ENCODE measurements at places on chromosomes 11 and 22.

DNA sequence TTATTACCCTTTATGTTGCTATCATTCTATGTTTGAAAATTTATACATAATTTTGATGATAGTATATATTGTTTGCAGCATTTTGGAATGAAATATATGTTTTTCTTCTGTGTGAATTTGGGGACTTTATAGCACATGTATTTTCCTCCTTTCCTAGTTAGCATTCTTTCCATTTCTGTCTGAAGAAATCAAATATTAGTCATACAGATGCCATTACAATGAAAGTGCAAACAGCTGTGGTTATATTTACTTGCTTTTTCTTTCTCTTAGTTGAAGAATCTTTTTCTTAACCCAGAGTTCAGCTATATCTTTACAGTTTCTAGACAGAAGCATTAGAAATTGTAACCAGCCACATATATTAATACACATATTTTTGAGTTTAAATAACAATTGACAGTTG is 753.1 kb upstream of the ARHGAP42 start:
- no peak for DNase-seq

GRCh38 chr11:80109031-80109430 is 668.2 kb upstream of the TENM4 start:
- DNase-seq: no peak

- no peak for DNase-seq
These were observed 197.5 kb downstream of the IGLL1 start for GRCh38 chr22:23382428-23383218.

DNA sequence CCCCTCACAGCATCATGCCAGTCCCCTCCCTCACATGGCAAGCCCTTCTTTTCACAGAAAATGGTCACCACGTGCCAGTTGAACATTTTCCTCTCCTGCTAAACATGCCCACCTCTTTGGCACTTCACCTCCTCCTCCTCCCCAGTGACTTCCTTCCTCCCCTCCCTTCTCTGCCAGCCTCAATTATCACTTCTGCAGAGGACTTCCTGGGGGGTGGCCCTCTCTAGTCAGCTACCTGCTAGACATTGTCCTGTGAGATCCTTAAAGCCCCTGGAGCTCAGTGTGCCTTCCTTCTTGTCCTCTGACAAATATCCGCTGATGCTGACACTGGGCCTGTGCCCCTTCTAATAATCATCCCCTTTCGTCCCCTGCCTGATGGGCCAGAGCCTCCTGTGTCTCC is 43.2 kb upstream of the E2F8 start:
- DNase-seq: no peak

- DNase-seq: peak; percentile 71
These were observed 9.6 kb upstream of the PDE2A start for GRCh38 chr11:72683782-72684200.

GRCh38 chr11:75240311-75241035 is at the start of gene TPBGL:
Gene TPBGL (plus strand): TSS chr11:75240774. CDS start chr11:75241050, 276 bp downstream.
- DNase-seq: no peak

GRCh38 chr11:133981156-133981555 is 24.4 kb upstream of the IGSF9B start:
- DNase-seq: no peak

GRCh38 chr11:109019342-109019936 is 354.6 kb downstream of the DDX10 start:
- DNase-seq: no peak

- DNase-seq: peak; percentile 8
These were observed 53.0 kb downstream of the RELT start for GRCh38 chr11:73429121-73429750.

DNA sequence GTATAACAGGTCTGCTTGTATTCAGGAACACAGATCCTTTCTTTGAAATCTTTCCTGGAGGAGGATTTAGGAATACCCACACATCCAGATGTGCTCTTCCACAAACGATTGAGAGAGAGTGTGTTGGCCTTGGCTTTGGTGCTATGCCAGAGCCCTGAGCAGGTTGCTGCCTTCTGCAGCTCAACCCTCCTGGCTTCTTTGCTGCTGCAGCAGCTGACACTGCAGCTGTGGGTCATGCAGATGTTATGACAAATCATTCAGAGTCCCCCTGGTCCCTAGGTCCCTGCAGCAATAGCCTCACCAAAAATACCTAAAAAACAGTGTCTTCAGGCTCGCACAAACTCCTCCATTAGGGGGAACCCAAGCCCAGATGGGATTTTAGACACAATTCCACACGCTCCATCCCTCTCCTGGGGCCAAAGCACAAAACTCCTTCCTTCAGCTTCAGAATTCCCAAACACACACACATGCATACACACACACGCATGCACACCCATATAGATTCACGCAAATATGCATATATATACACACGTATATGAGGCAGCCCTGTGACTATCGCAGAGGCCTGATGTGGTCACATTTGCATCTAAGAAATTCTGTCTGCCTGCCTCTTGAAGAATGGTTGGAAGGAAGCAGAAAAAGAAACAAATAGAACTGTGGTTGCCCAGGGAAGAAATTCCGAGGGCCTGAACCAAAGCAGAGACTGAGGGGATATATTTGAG is 35.4 kb downstream of the SLN start:
- no peak for DNase-seq

DNA sequence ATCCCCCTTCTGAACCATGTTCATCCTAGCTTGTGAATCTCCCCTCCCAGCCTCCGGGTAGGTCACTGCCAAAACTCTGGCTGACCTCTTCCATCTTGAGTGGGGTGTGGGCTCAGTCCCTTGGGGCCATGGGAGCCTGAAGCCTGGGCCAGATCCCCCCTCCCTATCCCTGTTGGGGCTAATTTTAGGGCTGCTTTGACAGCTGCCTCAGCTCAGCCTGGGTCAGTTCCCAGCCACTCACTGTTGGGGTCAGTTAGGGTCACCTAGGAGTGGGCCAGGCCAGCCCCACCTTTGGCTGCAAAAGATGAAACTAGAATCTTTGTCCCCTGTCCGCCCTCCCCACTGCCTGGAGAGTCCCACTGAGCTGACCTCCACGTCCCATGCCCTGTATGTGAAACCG is 29.8 kb upstream of the P2RY2 start:
- DNase-seq: no peak

DNA sequence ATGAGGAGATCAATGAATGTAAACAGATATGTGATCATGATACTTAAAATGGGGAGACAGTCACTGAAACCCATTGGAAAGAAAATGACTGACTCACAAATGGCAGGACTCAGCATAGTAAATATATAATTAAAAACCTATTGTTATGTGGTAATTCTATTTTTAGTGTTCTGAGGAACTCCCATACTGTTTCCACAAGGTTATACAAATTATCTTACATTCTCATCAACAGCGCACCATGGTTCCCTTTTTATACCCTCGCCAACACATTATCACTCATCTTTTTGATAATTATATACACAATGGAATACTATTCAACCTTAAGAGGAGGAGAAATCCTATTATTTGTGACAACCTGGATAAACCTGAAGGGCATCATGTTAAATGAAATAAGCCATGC is 17.1 kb downstream of the OR5B21 start:
- no peak for DNase-seq

GRCh38 chr11:20226933-20227332 is 66.7 kb upstream of the DBX1 start:
- DNase-seq: no peak

- no peak for DNase-seq
These were observed 73.9 kb downstream of the SPON1 start for GRCh38 chr11:14036469-14036868.

- peak; percentile 39 for DNase-seq
These were observed 830 bp upstream of the SPDYC start for GRCh38 chr11:65169164-65169641.

DNA sequence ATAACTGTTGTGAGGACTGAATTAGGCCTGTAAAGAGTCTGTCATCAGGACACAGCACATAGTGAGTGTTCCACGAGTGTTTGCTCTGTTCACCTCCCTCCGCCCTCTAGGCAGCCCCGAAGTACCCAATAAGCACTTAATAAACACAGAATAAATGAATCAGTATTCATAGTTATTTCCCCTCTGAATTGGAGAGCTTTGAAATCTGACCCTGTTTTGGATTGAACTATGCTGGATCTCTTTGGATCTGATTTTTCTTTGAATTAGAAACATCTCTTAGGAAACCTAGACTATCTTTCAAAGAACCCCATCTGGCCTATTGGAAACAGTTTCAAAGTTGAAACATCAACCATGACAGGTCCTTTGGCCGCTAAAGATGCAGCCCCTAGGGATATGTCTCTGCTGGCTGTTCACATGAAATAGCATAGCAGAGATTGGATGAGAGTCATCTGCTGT is 615.5 kb downstream of the NTM start:
- DNase-seq: no peak

- no peak for DNase-seq
These were observed 977.0 kb downstream of the NTM start for GRCh38 chr11:132347156-132348090.

DNA sequence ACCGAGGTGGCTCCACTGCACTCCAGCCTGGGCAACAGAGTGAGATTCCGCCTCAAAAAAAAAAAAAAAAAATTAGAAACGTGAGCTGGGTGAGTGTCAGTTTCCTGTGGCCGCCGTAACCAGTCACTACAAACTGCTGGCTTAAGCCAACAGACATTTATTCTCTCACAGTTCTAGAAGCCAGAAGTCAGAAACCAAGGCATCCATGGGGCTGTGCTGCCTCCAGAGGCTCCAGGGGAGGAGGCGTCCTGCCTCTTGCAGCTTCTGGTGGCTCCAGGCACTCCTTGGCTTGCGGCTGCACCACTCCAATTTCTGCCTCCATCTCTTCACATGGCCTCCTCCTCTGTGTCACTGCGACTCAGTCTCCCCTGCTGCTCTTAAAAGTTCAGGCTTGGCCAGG is 11.1 kb upstream of the KIAA0930 start:
- no peak for DNase-seq

GRCh38 chr11:119484741-119485605 is 62.0 kb upstream of the THY1 start:
- no peak for DNase-seq

DNA sequence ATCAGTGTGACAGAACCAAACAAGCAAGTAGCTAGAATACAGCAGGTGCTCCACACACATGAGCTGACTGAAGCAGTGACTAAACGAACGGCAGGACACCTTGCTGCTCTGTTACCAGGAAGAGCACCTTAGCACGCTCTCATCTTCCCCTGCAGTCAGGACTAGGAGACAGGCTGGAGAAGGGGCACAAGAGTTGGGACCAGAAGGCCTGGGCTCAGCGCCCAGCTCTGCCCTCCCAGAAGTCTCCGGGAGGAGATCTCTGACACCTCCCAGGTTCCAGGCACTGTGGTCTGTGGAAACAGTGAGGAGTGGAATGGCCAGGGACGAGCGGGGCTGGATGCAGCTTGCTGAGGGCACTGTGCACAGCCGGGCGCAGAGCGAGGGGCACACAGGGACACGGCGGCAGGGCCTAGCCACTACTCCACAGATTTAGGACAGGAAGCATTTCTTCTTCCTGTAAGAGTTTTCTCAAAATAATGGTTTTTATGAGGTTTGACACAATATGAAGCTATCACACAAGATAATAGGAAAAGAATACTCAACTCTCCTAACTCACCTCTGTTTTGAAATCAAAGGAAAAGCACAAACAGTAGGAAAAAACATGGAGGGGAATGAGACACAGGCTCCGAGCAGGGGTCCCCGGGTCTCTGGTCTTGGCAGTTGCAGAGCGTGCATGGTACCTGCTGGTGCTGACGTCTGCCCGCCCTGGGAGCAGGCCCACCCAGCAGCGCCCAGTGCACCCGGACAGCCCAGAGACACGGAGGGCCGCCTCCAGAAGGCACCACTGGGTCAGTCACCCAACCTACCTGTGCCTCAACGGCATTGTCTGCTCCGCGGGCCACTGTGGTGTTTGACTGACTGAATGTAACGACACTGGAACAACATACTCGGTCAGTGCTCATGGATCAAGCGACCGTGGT is 67.6 kb downstream of the NCAPD3 start:
- DNase-seq: no peak

DNA sequence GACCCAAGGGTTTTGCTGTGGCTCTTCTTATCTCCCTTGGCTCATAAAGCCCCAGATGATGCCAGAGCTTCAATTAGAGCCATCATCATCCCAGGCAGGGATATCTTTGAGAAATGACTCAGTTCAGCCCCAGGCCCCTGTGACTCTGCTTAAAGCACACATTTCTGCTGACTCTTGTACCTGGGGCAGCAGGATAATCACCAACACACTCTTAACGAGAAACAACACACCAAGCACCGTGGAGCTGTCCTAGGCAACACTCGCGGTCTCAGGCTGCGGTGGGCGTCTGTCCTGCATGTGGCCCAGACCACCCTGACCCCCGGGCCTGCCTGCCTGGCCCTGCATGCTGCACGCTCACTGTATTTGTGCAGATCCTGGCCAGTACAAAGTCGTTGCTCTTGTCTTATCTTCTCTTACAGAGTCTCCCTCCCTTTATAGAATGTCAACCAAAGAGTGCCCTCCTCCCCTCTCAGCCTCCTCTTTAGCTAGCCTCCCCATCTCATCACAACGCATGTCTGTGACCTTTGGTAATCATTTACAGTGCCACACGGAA is 114.2 kb upstream of the PARVA start:
- DNase-seq: peak; percentile 95

DNA sequence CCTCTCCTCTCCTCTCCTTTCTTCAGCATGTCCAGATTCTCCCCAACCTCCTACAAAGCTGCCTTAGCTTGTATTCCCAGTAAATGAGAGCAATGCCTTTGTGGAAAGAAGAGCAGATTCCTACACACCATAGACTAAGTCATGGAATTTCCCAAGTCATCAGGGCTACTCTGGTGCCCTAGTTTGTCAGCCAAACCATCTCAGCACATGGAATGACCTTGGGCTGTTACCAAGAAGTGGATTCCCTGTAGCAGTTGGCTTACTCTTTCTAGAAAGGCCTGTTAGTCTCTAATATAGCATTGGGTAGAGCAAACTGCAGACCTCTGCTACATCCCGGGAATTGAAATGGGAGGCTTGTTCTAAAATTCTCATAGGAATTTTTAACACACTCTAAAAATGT is 108.9 kb upstream of the OLFML1 start:
- DNase-seq: no peak

- DNase-seq: no peak
These were observed 52.5 kb upstream of the TTC12 start for GRCh38 chr11:113261709-113262475.

- DNase-seq: no peak
These were observed 139.7 kb downstream of the BRD1 start for GRCh38 chr22:49687786-49688515.

- peak; percentile 53 for DNase-seq
These were observed 547 bp downstream of the UVRAG start for GRCh38 chr11:75815345-75816168.

DNA sequence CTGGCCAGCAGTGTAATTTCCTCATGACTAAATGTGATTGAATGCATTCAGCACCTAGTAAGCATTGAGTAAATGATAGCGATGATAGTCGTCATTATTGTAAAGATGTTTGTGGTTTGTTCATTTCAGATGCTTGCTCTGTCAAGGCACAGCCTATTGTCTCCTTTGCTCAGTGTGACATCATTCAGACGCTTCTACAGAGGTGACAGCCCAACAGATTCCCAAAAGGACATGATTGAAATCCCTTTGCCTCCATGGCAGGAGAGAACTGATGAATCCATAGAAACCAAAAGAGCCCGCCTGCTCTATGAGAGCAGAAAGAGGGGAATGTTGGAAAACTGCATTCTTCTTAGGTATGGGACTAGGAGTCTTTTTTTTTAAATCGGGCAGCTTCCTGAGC is 7.6 kb downstream of the SDHAF2 start:
- DNase-seq: no peak
